ENCODE measurements at places on chromosomes 16 and 17. TPM values are rescaled to one million over a fixed set of nuclear protein-coding genes. Genes with fewer than 3 reads are reported as not detected.
A peak's percentile ranks its signal among the peaks of the same experiment; 100 is the strongest.

Gene C16orf89
- total RNA-seq: 201 TPM

Gene CCL13
- 10.2 TPM for total RNA-seq

Gene TP53TG3
- not detected for total RNA-seq

Gene ACSM2A
- not detected for total RNA-seq

Gene TBC1D3H
- not detected for total RNA-seq

Gene NPW
- not detected for total RNA-seq

Gene THOC6
- 31.4 TPM for total RNA-seq

DNA sequence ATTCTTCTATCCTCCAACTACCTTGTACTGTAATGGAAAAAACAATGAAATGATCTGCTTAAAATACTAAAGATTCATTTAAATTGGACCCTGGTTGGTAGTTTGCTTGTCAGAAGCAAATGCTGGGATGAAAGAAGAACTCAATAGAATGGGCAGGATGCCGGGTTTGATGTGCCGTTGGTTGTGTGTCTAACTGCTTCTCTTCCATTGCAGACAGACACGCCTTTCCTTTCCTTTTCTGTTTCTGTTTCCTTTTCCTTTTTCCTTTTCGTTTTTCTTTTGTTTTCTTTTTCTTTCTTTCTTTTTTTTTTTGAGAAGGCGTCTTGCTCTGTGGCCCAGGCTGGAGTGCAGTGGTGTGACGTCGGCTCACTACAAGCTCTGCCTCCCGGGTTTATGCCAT lies 64.6 kb downstream of the PLCG2 start:
- no peak overlapping the region for H3K27ac ChIP-seq
- H3K27me3 ChIP-seq: no peaks in the 10 kb centered on the region
- no peak overlapping the region for H3K4me3 ChIP-seq
- H3K36me3 ChIP-seq: no peaks in the 10 kb centered on the region
- peaks cover 8% of the 10 kb centered on the region for H3K4me1 ChIP-seq

DNA sequence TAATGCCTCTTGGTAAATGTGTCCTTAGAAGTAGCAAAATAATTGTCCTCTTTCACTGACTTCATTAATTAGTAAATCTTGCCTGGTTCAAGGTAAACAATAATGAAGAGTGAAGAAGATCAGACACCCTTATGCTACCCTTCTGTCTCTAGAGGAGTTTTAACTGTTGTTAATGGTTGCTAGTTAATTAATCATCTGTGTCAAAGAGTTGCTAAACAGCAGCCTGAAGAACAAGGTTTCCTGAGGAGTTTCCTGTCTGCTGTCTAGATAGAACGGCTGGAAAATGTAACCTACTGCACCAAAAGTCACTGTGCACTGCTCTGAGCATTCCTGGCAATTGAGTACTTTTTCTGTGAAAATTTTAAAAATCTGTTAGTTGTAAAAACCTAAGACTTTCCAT lies 131.3 kb downstream of the NLK start:
- no peaks in the 10 kb centered on the region for H3K27me3 ChIP-seq
- H3K36me3 ChIP-seq: peaks cover 30% of the 10 kb centered on the region
- H3K27ac ChIP-seq: no peak overlapping the region
- H3K4me3 ChIP-seq: no peak overlapping the region

DNA sequence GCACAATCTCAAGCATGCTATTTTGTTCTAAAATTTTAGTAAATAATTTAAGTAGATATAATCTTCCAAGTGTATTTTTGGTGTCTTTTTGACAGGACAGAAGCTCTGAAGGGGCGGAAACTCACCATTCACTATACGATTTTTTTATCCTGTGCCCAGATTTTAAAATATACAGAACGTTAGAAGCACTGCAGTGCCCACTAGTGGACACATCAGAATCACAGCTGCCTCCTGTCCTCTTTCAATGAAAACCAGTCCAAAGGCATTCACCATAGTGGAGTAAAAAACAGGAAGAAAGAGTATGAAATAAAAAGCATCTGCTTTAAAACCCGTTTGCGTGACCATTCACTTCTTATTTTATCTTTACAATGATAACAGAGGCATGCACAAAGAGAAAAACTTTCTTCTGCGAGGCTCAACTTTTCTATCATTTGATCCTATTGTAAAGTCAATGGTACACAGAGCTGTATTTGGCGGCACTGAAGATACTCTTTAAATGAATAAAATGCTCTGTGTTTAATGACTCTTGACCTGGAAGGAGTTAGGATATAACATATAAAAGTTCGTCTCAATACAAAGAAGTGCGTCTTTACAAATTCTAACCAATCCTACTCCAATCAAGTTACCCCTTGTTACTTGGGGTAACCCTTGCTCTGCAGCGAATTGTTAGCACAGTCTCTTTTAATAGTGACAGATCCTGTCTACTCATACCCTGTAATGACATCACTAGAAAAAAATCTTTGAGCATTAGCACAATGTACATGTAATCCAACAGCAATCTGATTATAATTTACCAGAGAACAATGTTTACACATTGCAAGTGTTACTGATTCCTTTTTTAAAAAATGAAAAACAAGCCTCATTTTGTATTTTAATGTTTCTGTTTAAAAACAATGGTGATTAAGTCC lies 339.8 kb upstream of the PSMD7 start:
- H3K36me3 ChIP-seq: no peaks in the 10 kb centered on the region
- H3K4me1 ChIP-seq: no peaks in the 10 kb centered on the region
- no peak for DNase-seq
- no peak overlapping the region for H3K27ac ChIP-seq

DNA sequence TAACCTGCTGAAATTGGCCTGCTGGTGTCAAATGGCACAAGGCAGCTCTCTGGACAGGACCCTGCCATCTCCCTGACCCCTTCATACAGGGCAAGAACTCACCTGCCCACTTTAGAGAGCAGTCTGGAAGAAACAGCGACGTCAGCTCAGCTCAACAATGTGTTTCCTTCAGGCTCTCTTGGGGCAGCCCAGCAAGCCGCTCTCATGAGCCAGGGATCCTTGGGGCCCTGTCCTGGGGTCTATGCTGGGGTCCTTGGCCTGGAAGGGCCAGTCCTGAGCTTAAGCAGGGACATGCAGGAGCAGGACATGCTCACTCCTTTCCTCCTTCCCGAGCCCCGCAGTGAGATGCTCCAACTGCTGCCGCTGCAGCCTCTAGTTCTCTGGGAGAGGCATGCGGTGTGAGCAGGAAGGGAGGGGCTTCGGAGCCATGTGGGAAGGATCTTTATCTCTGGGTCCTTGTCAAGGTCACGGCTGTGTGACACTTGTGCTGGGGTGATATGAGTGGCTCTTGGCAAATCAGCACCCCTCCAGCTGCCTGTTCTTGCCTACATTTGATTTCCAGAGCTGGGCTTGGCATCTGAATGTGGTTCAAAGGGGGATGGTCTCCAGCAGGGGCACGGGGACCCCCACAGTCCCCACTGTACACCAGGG lies 3.4 kb downstream of the C1QTNF1 start:
- peaks cover 51% of the 10 kb centered on the region for H3K4me1 ChIP-seq
- H3K4me3 ChIP-seq: no peak overlapping the region
- peak overlapping the region; percentile 77 for H3K27ac ChIP-seq
- H3K27me3 ChIP-seq: no peaks in the 10 kb centered on the region
- peak; percentile 63 for DNase-seq
- no peaks in the 10 kb centered on the region for H3K36me3 ChIP-seq

- H3K4me3 ChIP-seq: no peak overlapping the region
- no peak overlapping the region for H3K27ac ChIP-seq
- peaks cover 19% of the 10 kb centered on the region for H3K4me1 ChIP-seq
- H3K36me3 ChIP-seq: peaks cover 12% of the 10 kb centered on the region
- H3K27me3 ChIP-seq: no peaks in the 10 kb centered on the region
- peak; percentile 81 for DNase-seq
Measured at GRCh38 chr16:68328151-68328859, 17.5 kb downstream of the PRMT7 start.

- H3K36me3 ChIP-seq: no peaks in the 10 kb centered on the region
- H3K27ac ChIP-seq: no peak overlapping the region
- H3K4me1 ChIP-seq: peaks cover 12% of the 10 kb centered on the region
Measured at GRCh38 chr16:11231367-11231970, 24.5 kb downstream of the SOCS1 start.

- H3K4me1 ChIP-seq: peaks cover 26% of the 10 kb centered on the region
- H3K4me3 ChIP-seq: peak overlapping the region; percentile 95
- DNase-seq: no peak
- peaks cover 41% of the 10 kb centered on the region for H3K36me3 ChIP-seq
Measured at GRCh38 chr16:74297145-74297665, 591 bp downstream of the PSMD7 start.

- no peak for DNase-seq
- no peaks in the 10 kb centered on the region for H3K27me3 ChIP-seq
- H3K36me3 ChIP-seq: no peaks in the 10 kb centered on the region
- H3K27ac ChIP-seq: no peak overlapping the region
- no peak overlapping the region for H3K4me3 ChIP-seq
- H3K4me1 ChIP-seq: no peaks in the 10 kb centered on the region
Measured at GRCh38 chr17:7632492-7632894, 2.6 kb downstream of the SHBG start.

DNA sequence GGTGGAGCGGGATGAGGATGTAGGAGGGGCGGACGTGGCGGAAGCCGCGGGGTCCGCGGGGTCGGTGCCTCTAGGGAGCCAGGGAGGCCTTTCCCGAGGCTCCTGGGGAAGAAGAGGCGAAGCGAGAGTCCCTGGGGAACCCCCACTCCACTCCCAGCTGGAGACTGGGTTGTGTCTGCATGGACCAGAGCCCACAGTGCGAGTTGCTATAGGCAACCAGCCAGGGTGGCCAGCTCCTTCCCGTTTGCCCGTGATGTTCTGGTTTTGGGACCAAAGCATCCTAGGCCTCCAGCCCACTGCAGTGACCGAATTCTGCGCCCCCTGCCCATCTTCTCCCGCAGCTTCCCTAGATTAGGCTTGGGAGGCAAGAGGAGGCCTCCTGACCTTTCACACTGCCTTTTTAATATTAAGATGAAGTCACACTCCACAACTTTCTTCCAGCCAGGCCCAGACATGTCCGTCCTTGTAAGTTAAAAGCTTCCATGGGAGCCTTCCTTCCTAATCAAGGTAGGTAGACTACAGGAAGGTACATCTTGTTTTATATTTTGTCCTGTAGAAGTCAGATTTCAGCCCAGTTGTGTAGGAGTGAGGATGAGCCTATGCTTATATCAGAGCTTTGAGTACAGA lies 469 bp downstream of the AMZ2 start:
- peak overlapping the region; percentile 98 for H3K27ac ChIP-seq
- no peak for DNase-seq
- H3K4me1 ChIP-seq: peaks cover 14% of the 10 kb centered on the region
- H3K4me3 ChIP-seq: peak overlapping the region; percentile 88

GRCh38 chr16:78462288-78463208 lies 363.1 kb downstream of the WWOX start:
- H3K4me1 ChIP-seq: no peaks in the 10 kb centered on the region
- H3K4me3 ChIP-seq: no peak overlapping the region
- no peaks in the 10 kb centered on the region for H3K27me3 ChIP-seq
- H3K36me3 ChIP-seq: no peaks in the 10 kb centered on the region

DNA sequence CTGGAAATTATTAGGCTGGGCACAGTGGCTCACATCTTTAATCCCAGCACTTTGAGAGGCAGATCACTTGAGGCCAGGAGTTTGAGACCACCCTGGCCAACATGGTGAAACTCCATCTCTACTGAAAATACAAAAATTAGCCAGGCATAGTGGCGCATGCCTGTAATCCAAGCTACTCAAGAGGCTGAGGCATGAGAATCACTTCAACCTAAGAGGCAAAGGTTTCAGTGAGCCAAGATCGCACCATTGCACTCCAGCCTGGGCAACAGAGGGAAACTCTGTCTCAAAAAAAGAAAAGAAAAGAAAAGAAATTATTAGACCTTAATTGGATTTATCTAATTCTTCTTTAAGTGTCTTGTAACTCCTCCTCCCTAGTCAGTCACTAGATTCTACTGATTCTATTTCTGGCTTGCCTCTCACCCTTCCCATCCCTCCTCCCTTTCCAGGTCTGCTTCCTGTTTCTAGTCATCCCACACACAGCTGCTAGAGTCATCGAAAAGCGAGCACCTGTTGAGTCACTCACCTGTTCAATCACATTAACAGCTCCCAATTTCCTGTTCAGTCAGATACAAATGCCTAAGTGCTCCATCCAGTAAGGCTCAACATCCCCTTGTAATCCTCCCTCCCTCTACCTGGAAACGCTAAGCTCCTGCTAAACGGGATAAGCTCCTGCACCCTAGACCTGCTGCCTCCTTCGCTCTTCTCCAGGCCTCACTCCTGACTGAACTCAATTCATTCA lies 34.6 kb downstream of the ERN1 start:
- H3K4me1 ChIP-seq: peaks cover 24% of the 10 kb centered on the region
- no peak overlapping the region for H3K4me3 ChIP-seq
- H3K27me3 ChIP-seq: no peaks in the 10 kb centered on the region
- peaks cover 18% of the 10 kb centered on the region for H3K36me3 ChIP-seq
- DNase-seq: no peak

DNA sequence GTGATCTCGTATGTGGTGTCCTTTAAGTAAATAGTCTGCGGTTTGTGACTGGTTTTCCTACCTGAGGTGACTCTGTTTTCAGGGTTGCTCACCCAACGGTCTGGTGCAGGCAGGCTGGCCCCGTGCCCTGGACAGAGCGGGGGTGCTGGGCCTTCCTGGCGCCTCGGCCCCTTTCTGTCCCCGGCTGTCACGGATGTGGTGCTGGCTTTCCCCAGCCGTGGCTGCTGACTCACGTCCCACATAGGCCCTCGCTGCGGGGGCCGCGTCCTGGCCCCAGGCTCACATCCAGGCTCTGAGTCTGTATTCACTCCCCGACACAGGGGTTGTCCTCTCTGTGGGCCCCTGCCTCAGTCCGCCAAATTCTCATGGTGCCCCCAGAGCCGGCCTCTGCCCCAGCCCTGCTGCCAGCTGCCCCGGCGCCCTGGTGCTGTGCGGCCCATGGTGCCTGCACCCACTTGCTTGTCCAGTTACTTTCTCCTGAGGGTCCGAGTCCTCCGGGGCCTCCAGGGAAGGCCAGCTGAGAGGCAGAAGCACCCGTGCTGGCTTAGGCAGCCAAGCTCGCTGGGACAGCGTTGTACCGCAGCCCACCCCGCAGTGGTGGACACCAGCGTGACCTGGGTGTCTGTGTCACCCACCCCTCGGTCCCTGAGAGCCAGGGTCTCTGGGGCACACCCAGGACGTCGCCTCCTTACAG lies 5.9 kb downstream of the CHMP6 start:
- H3K27me3 ChIP-seq: no peaks in the 10 kb centered on the region
- H3K36me3 ChIP-seq: peaks cover 52% of the 10 kb centered on the region
- peaks cover 21% of the 10 kb centered on the region for H3K4me1 ChIP-seq
- no peak for DNase-seq

DNA sequence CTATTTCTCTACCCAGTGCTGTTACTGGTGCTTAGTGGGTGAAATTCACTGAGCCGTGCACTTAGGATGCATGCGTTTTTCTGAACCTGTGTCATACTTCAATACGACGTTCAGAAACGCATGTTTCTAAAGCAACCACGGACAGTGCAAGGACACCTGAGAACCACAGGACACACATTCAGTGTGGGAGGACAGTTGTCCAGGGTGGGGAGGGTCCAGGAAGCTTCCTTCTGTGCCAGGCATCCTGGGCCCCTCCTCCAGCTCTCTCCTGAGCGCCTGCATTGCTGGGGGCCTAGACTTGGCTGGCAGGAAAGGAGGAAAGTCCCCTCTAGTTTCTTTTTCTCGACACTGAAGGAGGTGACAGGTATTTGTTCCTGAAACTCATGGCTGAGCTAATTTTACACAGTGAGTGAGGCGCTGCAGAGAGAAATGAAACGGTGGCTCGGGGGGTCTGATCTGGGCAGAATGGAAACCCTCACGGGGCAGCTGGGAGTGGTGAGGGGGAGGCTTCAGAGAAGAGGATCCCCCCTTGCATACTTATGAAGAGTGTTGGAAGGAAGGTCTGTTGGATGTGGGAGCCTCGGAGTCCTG lies 89.9 kb downstream of the IRF8 start:
- DNase-seq: no peak
- no peak overlapping the region for H3K27ac ChIP-seq
- peaks cover 14% of the 10 kb centered on the region for H3K27me3 ChIP-seq
- no peak overlapping the region for H3K4me3 ChIP-seq
- no peaks in the 10 kb centered on the region for H3K36me3 ChIP-seq

GRCh38 chr17:17121162-17121561 lies 78.9 kb downstream of the MPRIP start:
- H3K4me1 ChIP-seq: peaks cover 57% of the 10 kb centered on the region
- H3K27ac ChIP-seq: peak overlapping the region; percentile 53
- no peak for DNase-seq
- no peaks in the 10 kb centered on the region for H3K36me3 ChIP-seq
- H3K27me3 ChIP-seq: no peaks in the 10 kb centered on the region
